ENCODE measurements at places on chromosomes 1 and 21.

DNA sequence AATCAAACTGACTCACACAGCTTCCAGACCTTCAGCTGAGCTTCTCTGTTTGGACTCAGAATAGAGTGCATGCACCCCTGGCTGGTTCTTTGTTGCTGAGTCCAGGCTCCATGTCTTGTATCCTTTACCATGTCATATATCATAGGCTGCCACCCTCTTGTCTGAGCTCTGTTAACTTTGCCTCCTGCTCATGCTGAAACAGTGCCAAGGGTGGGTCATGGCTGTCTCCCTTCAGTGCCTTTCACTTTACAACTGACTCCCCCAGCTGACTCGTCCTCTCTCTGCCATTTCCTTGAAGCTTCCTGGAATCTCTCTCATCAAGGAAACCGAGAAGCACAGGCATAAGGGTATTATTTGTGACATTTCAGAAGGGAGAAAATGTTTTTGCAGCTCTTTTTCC lies 885.3 kb downstream of the TTLL7 start:
- no peak for DNase-seq

DNA sequence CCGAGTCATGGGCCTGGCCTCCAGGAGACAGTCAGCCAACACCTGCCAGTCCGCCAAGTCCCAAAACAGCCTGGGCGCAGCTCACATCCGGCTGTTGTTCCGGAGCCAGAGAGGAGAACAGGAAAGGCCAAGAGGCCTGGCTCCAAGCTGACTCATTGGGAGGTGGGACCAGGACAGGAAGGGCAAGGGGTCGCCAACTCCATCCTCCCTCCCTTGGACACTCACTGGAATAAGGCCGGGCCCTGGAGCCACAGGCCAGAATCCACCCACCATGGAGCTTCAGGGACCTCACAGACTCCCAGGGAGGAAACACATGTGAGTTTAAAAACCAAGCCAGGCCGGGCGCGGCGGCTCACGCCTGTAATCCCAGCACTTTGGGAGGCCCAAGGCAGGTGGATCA lies 25.1 kb upstream of the CLIC4 start:
- DNase-seq: peak; percentile 75

DNA sequence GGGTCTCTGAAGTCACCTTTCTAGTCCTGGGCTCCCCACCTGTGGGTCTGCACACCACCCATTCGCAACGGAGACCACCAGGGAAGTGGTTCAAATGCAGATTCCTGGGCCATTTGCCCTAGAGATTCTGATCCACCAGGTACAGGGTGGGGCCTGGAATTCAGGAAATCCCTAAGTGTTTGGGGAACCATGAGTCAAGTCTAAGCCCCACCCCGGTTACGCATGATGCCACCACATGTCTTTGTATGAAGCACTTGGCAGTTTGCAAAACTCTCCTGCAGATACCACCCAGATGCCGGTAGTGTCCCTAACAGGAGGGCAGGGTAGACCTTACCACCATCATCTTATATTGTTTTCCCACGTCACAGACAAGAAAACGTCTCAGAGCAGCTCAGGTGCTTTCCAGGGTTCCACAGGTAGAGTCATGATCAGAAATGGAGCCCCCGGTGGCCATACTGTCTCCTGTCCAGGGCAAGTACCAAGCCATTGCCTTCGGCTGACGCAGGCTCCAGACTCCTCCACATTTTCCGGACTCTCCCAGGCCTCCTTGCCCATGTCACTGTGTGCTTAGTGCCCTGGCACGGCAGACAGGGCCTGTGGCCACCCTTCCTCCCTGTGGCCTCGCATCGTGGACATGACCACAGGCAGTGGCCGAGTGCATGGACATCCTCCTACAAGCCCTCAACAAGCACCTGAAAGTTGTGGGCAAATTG lies 89.2 kb upstream of the TMEM51 start:
- no peak for DNase-seq

GRCh38 chr1:212341090-212341489 lies 55.9 kb downstream of the PPP2R5A start:
- no peak for DNase-seq

DNA sequence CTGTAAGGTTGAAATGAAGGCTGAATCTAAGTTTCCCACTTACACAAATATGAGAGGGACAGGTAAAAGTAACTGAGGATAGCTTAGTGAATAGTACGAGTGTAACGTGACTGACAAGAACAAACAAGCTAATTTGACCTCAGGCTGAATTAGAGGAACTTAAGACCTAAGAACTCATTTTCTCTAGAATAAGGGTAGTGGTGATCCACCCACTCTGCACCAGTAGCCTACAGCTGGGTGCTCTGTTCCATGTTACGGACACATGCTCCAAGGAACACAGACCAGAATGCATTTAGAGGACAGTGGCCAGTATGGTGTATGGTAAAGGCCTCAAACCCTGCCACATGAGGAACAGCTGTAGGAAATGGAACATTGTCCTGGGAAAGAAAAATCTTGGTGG lies 14.9 kb upstream of the TMEM9 start:
- no peak for DNase-seq

DNA sequence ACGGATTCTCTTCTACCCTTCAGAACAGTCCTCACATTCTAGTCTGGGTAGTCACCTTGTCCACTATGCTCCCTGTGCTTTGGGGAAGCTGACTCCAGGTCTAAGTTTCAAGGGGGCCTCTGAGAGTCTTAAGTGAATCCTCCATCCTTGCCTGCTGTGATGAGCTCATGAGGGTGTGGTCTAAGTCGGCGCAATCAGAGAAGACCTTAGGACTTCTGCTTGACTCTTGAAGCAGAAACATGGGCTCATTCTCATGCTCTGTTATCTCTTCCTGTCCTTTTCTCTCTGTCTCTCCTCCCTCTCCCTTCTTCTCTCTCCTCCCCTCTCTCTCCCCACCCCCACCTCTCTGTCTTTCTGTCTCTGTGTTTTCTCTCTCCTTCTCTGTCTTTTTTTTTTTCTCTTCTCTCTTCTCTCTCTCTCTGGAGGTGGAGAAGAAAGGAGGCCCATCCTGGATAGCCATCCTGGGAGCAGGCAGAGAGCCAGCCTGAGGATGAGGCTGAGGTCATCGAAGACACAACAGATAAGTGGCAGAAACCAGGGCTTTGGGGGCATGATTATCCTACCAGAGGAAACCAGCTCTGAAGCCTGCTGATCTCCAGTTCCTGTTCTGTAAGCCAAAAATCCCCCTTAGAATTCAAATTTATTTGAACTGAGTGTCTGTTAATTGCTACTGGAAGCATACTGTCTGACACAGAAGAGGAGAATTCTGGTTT lies 245.6 kb downstream of the SIPA1L2 start:
- no peak for DNase-seq

DNA sequence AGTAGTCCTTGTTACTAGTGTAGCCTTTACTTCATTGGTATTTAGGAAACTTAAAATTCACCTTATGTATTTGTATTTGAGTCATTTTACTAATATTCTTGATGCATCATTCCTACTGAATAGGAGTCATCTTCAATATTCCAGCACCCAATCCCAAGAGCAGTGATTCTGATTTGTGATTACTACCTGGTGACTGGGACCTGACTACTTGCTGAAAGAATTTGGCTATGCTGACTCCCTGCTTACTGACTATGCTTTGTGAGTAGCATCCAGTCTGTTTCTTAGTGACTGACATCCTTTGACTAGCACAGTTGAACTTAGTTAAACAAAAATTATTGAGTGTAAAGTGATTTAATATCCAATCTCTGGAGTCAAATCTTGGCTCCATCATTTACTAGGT lies 129.9 kb upstream of the NEGR1 start:
- no peak for DNase-seq

DNA sequence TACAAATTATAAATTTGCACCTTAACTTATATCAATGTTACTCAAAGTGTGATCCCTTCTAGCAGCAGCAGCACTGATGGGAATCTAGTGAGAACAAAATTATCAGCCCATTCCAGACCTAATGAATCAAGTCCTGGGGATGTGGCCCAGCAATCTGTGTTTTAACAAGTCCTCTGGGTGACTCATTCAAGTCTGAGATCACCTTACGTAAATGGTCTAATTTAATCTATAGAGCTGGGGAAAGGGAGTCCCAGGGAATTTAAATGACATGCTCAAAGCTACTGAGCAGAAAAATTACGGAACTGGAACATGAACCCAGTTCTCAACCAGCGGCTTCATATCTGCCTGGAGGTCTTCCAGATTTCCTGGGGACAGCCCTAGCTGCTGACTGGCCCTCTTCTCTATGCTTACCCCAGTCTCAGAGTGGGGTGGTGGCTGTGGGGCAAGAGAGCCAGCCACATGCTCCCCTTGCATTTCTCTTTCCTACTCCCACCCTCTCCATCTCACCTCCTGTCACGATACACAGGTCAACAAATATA lies 220.0 kb downstream of the TM2D1 start:
- no peak for DNase-seq

- no peak for DNase-seq
Measured at GRCh38 chr1:97281962-97282361, 560.4 kb downstream of the PTBP2 start.

DNA sequence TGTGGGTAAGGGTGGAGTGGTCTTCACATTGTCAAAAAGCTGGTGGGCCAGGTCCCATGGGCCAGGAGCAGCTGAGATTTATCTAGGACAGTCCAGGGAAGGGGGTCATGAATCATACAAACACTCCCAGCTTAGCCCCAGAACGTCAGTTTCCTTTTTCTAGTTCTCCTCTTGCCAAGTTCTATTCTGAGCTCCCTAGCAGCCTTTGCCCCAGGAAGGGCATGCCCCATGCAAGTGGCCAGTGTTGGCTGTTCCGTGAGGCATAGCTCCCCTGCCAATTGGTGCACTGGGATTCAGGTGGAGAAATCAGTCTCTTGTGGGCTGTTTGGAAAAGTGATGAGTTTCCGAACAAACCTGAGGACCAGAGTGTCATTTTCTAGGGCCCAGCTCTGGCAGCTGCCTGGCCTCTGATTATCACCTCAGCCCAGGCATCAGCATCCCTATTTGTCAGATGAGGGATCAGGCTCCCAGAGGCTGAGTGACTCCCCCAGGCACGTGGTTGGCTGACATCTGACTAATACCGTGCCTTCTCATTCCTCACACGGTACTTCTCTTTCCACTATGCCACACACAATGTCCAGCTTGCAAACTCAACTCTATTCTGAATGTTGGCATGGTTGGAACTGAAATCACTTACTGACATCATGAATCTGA lies 14.2 kb upstream of the MYOM3 start:
- DNase-seq: no peak

DNA sequence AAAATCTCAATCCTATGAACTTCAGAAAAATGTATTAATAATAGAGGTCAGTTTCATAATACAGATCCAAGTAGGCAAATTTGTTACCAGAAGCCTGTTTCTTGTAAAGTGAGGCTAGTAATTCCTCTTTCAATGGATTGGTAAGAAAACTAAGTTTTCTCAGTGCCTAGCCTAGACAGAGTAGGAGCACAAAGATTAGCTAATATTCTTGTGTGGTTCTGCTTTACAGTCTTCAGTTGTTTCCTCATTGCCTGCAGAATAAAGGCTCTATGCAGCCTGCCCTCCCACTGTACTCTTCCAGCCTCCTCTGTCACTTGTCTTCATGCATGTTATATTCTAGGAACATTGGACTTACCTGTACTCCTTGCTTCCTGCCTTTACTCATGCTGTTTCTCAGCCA lies 2.4 kb upstream of the PPP1R15B start:
- no peak for DNase-seq

- no peak for DNase-seq
Measured at GRCh38 chr1:10168912-10169514, 41.4 kb upstream of the KIF1B start.

DNA sequence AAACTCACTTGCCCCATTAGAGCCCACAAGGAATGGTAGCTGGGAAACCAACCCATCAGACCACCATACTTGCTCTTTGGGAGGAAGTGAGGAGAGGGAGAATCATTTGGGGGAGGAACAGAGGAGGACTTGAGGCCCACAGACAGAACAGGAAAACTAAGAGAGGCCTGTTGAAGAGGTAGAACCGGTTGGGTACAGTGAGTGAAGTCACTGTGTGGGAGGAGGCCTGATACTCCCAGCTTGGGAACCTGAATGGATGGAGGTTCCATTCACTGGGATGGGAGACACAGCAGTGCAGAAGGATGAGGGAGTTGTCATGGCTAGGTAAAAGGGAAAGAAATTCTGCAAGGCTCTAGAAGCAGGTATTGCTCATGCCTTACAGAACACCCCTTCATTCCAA lies 63.4 kb upstream of the PSEN2 start:
- no peak for DNase-seq

DNA sequence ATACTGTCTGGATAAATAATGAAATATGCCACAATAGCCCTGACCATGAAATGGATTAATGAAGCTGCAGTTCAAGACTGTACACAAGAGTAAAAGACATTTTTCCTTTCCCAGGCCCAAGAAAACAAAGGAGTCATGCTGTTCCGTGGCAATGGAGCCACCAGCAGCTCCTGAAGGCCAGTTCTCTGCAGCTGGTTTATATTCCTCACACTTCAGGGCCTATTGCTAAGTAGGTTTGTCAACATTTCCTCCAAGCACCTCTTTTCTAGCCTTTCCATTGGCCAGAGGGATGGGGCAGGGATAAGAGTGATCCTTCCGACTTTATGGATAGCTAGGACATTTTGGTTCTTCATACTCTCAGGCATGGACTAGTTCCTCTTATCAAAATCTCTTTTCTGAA lies 24.2 kb upstream of the RGL1 start:
- DNase-seq: no peak

GRCh38 chr1:174023440-174023839 lies 1.3 kb upstream of the RC3H1 start:
- DNase-seq: peak; percentile 69

- DNase-seq: no peak
Measured at GRCh38 chr1:203093754-203094410, 8.1 kb upstream of the MYOG start.

DNA sequence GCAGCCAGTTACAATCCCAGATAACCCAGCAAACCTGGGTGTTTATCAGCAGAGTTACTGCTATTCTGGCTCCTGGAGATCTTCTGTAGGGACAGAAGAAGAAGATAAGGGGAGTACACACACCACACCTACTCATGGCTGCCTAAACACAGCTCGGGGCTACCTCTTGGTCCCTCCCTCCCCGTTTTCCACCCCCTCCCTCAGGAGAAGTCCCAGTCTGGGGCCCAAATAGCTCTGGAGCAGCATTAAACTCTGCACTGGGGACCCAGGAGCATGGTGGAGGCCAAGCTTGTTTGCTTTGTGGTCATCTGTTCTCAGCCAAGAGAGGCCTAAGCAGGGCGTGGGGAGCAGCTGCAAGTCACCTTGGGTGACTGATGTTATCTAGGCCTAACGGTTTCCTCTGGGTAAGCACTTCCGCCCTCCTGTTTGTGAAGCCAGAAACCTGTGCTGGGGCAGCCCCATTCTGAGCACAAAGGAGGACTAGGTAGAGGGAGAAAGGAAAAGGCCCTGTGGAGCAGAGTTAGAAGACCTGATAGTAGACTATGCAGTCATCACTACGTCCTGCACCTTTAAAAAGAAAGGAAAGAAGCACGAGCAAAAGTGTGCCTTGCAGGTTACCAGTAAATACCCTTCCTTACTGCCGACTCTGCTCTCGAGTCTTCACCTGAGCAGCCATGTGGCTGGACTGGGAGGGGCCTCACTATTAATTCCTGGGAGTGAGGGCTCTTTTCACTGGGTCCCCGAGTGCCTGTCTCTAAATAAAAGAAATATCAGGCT lies 2.0 kb upstream of the RCSD1 start:
- peak; percentile 60 for DNase-seq

Data from stomach (tissue), 19 donors.